ENCODE measurements at places on chromosomes 4 and X.

GRCh38 chr4:150940123-150940522, 75.0 kb downstream of the LRBA start:
- no peak for DNase-seq

- no peak for DNase-seq
Observed at GRCh38 chr4:3415471-3416141, 26.2 kb upstream of the HGFAC start.

DNA sequence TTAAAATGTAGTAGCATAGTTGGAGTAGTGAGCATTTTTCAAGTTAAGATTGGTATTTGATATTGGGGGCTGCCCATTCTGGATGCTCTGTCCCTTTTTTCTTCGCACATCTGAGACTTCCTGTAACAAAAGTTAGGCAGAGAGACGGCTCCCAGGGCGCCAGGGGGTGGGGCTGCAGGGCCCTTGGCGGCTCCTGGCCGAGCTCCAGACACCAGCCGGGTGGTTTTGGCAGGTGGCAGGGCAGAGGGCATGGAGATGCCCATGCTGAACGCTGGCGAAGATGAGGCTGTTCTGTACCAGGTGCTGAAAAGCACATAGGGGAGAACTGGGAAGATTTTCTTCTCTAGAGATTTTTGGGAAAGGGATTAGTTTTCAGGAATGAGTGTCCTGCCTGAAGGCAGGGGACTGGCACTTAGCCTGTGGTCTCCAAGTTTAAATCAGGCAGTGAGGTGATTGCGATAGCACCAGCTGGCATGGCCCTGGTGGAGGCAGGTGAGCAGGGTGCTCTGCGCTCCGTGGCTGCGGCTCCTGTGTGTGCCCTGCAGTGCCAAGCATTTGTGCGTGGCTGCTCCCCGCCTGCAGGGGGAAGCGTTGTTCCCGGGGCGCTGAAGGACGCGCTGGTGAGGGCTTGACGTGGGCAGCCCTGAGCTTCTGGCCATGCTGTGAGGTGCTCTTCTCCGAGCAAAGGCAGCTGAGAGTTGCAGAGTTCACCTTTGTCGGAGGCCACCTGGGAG, 23.6 kb upstream of the HGFAC start:
- DNase-seq, result no peak

DNA sequence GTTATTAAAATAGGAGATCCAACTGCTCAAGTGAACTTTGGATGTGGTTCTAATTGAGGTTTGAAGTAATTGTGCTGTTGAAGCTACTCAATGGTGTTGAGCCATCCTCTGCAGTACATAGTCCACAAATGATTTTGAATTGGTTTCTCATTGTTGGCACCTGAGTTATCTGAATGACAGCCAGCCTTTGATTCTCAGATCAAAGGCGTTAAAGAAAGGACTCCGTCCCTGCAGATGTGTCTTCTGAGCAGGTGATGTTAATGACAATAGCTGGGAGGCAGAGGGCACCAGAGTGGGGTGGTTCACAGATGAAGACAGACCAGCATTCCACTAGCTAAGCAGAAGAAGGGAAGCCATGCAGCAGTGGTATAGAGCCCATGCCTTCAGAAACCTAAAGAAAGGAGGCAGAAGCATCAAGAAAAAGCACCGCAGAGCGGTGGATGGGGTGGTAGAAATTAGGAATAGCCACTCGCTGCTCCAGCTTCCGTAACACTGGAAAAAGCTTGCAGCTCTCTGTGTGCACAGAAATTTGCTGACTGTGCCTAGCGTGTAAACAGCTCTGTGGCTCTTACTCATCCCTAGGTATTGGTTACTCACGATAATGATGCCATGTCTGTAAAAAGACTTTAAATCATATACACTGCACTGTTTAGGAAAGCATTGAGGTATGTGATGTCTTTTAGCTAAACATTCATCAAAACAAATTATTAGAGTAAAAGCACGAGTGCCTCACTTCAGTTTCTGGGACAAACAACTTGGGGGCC, 79.2 kb upstream of the CLCN4 start:
- no peak for DNase-seq

Data from stimulated activated CD8-positive, alpha-beta memory T cell treated with anti-CD3 and anti-CD28 coated beads, Interleukin-4, amount 100 ng/mL, for 4 hours (primary cell).